CD8-positive, alpha-beta memory T cell (primary cell): ENCODE measurements at places on chromosomes 11 and 22.

DNA sequence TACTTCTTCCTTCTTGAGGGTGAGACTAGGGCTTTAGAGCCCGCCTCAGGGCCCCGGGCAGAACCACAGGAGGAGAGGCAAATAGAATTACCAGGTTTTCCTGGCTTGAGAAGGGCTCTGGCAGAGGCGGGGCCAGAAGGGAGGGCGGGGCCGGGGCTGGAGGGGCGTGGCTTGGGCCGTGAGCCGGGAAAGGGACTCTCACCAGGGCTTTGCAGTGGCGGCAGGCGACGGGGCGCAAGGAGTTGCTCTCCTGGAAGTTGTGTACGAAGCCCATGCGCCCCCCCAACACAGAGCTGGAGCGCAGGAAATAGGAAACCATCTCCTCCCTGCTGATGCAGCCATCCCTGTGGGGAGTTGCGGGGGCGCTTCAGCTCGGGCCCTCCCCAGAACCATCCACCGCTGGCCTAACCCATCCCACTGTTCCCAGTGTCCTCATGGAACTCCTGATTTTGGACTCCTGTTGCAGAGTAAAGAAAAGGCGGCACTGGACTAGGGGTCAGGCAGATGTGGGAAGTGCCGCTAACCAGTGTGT is 6.9 kb upstream of the NRXN2 start:
- no peak for DNase-seq

- no peak for DNase-seq
Measured at GRCh38 chr11:37105427-37105826, 507.4 kb upstream of the RAG2 start.

GRCh38 chr11:64675450-64676260 is 47.3 kb downstream of the NRXN2 start:
- DNase-seq, result no peak

DNA sequence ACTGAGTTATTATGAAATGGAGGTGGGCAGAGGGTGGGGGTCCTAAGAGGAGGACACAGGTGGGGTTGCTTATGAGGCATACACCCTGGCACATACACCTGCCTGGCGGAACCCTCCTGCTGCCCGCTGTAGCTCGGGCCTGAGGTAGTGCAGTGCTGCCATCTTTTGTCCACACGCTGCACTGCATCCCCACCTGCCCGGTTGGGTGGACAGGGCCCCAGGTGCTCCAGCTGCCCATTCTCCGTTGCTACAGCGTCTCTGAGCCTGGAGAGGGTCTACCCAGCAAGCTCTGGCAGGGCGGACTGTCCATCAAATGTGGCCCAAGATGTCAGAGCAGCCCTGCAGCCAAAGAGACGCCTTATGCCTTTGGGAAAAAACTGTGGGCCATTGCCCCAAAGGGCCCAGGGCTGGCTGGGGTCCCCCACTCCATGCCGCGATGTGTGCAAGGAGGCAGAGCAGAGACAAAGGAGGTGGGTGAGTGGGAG is 131.2 kb downstream of the BUD13 start:
- no peak for DNase-seq

DNA sequence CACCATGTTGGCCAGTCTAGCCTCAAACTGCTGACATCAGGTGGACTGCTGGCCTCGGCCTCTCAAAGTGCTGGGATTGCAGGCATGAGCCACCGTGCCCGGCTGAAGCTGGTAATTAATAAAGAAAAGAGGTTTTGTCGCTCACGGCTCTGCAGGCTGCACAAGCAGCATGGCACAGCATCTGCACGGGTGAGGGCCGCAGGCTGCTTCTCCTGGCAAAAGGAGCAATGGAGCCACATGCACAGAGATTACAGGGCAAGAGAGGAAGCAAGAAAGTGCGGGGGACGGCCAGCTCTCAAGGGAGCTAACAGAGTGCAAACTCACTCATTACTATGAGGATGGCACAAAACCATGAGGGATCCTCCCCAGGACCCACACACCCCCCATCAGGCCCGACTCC is 4.7 kb upstream of the PARVB start:
- no peak for DNase-seq

DNA sequence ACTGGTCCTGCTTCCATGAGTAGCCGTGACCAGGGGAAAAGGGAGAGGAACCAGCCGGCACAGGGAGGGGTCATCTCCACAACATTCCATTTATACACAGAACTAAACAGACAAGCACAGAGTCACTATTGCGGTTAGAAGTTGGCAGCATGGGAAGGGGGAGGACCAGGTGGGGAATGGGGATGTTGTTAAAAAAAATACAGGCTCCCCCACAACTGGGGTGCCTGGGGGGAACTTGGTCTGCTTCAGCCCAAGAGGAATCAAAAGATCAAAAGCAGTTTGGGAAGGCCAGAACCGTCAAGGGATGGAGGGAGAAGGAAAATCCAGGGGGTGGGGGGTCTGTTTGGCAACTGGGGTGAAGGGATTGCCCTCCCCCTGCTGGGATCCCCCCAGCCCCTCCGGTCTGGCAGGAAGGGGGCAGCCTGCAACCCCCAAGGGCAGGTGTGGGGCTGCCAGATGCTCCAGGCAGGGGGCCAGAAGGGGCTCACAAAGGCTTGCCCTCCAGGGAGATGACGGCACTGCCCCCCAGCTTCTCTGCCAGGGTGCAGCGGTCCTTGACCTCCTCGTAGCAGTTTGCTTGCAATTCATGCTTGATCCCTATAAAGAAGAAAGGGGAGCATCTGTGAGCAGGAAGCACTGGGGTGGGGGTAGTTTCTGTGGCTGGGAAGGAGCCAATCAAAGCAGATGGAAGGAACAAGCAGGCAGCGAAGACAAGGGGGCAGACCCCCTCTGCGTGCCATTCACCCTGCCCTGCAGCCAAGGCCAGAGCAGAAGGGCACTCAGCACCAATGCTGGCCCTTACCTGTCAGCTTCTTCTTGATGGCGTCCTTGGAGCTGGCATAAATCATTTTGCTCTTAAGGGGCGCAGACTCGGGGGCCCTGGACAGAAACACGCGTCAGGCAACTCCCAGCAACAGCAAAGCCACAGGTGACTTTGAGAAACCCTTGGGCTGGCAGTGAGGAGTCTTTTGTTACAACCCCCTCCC is 2.8 kb downstream of the CFL1 start:
- no peak for DNase-seq

DNA sequence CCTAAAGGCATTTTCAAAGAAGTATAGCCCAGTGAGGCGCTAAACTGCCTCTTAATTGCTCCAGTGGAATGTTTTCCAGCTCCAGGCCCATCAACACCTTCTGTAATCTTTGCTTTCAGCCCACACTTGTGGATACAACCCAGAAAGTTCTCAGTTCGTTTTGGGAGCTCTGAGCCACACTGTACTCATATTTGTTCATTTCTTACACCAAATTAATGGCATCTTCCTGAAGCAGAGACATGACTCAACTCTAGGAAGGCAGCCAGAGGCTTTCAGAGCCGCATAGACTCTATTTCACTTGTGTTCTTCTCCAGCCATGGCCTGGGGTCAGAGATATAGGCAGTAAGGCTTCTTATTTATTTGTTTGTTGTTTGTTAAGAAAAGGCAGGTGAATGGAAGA is 175.5 kb upstream of the NCAM1 start:
- DNase-seq, result no peak

GRCh38 chr22:43185860-43186261 is 1.1 kb downstream of the TTLL12 start:
- no peak for DNase-seq

DNA sequence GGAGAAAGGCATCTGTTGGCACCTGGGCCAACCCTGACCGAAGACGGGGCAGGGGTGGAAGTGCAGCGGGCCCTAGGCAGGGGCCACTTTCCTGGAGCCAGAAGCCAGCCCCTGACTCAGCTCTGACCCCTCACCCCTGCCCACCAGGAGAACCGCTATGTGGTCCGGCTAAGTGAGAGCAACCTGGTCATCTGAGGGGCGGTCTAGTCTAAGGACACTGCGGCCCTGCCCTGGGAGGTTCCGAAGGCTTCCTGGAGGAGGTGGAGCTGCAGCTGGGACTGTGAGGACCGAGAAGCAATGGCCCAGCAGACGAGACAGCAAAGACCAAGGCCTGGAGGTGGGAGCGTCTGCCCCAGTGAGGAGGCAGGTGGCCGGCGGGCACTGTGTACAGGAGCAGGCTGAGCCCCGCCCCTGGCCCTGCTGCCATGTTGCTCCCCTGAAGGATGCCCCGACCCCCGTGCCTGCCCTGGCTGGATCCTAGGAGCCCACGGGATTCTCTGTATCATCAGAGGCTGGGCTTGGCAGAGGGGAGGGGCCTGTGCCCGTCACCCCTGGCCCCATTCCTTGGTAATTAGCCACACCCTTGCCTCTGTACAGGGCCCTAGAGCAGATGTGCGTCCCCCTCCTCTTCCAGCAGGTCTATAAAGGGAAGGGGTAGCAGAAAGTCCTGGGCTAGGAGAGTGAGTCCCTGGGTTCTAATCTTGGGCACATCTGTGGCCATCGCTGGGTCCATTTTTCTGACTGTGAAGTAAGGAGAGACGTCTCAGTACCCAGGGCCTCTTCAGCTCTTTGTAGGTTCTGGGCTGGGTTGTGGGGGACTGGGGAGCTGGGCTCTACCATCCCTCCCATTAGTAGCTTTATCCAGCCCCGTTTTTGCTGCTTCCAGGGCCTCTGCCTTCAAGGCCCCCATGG is 19.4 kb downstream of the RELT start:
- no peak for DNase-seq

- DNase-seq, result no peak
Measured at GRCh38 chr11:36265793-36266628, 23.2 kb downstream of the COMMD9 start.

DNA sequence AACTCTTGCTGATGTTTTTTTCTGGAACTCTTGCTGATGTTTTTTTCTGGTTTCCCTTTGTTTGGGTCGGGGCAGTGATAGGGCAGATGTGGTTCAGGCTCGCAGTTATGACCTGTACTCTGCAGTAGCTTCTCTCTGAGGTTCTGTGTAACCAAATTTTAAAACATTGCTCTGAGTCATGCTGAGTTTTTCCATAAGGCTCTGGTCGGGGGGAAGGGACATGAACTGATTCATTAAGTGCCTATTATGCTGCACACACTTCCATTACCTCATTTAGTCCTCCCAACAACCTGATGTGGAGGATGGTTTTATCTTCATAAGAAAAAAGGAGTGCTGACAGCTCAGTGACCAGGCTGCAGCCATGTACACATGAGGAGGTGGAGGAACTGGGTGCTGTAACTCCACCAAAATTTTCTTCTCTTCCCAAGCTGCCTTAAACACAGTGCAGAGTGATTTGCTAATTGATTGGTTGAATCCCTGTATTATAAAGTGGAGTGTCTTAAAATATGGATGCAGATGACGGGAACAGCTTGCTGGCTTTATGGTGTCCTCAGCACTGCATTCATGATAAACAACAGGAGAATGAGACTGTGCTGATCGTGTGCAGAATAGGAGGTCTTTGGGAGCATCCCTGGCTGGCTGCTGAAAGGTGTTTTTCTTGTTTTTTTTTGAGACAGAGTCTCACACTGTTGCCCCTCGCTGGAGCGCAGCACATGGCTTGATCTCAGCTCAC is 19.1 kb downstream of the TNRC6B start:
- DNase-seq, result no peak

DNA sequence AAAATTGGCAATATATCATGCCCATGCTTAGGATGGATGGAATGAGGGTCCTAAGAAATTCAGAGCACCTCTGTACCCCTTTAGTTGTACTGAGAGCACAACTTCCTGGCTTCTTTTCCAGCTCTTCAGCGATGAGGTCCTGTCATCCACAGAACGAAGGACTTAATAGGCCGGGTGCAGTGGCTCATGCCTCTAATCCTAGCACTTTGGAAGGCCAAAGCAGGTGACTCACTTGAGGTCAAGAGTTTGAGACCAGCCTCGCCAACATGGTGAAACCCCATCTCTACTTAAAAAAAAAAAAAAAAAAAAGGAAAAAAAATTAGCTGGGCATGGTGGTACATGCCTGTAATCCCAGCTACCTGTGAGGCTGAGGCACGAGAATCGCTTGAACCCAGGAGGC is 125.3 kb upstream of the BMAL1 start:
- DNase-seq, result no peak

- no peak for DNase-seq
Measured at GRCh38 chr11:1478544-1478943, 8.0 kb downstream of the MOB2 start.

GRCh38 chr11:1521382-1522080 is 35.0 kb upstream of the MOB2 start:
- no peak for DNase-seq

DNA sequence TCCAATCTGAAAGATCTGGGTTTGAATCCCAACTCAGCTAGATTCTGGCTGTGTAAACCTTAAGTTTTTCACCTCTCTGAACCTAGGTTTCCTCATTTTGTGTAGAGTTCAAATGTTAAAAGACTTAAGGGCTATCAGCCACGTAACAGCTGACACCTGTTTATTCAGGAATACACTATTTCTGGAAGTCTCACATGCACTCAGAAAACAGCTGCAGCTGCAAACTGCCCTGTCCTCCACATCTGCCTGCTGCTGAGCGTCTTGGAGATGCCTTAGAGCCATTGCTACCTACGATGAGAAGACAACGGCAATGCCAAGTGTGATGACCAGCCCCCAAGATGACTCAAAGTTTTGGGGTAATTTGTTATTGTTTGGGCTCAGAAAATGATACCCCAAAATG is 6.7 kb upstream of the TRIM44 start:
- no peak for DNase-seq

DNA sequence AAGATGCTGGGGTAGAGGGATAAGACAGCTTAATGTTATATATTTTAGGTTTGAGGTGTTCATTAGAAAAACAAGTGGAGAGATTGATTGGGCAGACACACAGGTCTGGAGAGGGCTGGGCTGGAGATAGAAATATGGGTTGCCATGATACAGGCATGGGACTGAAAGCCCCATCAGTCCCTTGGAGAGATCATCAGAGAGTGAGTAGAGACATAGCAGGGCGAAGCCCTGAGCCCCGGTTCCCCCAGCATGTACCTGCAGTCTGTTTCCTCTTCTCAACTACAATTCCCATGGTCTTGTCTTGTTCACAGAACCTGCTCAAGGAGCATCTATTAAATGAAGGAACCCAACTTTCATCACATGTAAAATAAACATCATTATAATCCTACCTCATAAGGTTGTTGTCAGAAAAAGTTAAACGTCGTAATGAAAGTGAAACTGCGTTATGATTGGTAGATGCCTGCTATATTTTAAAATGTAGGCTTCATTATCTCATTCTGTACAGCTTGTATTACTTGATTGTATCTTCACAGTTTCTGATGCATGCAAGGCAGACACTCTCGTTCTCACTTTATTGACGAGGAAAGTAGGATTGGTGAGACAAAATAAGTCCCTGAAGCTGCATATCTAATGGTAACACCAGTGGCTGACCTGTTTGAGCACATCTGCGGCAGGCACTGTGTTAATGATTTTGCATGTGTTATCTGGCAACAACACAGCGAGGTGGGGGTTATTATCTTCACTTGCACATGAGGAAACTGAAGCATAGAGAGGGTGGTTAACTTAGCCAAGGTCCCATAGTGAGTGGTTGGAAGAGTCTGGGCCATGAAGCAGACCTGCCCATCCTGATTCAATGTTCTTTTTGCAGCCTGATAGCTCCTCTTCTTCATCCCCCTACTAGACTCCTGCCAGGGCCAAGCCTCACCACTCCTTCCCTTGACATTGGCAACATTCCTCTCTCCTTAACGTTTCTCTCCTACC is 63.5 kb downstream of the ENDOD1 start:
- DNase-seq, result no peak

- DNase-seq, result no peak
Measured at GRCh38 chr11:8239040-8239439, 24.6 kb downstream of the LMO1 start.

- no peak for DNase-seq
Measured at GRCh38 chr22:45127866-45128265, 35.9 kb upstream of the NUP50 start.

- DNase-seq, result no peak
Measured at GRCh38 chr11:104870910-104871309, 27.4 kb downstream of the CASP12 start.

- no peak for DNase-seq
Measured at GRCh38 chr22:30381264-30381663, 5.9 kb downstream of the RNF215 start.
